ENCODE measurements at places on chromosomes 11 and 22.
A peak's percentile ranks its signal among the peaks of the same experiment; 100 is the strongest.

GRCh38 chr11:35682230-35683173 is 19.9 kb downstream of the TRIM44 start:
- DNase-seq = no peak

- DNase-seq = no peak
Observed at GRCh38 chr22:20180245-20180630, 29.4 kb upstream of the CCDC188 start.

GRCh38 chr11:131906963-131907362 is 536.5 kb downstream of the NTM start:
- DNase-seq = no peak

- peak; percentile 58 for DNase-seq
Observed at GRCh38 chr11:96388891-96389719, 607 bp downstream of the CCDC82 start.

- no peak for DNase-seq
Observed at GRCh38 chr11:129458756-129459535, 83.3 kb downstream of the BARX2 start.

- DNase-seq = no peak
Observed at GRCh38 chr11:67665541-67666302, 8.7 kb downstream of the ALDH3B2 start.

DNA sequence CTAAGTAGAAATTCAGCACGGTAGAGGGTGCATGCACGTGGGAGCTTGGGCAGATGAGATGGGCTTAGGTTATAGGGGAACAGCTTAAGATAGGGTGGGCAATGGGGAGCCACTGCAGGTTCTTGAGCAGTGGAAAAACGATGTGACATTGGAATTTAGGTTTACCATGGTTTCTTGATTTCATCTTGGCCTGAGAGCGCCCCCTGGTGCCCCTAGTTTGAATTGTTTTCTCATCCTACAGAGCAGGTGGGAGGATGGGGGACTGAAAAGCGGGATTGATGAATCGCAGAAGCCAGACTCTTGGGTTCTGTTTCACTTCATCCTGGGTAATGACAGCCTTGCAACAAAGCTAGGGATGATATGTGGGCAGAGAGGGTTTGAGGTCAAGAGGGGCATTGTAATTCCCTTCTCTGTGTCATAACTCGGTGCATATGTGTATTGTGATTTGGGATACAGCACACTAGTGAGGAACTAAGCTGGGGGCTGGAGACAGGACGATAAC is 6.7 kb upstream of the MCAM start:
- peak; percentile 59 for DNase-seq

GRCh38 chr22:30025221-30025620 is 55.0 kb upstream of the HORMAD2 start:
- no peak for DNase-seq

DNA sequence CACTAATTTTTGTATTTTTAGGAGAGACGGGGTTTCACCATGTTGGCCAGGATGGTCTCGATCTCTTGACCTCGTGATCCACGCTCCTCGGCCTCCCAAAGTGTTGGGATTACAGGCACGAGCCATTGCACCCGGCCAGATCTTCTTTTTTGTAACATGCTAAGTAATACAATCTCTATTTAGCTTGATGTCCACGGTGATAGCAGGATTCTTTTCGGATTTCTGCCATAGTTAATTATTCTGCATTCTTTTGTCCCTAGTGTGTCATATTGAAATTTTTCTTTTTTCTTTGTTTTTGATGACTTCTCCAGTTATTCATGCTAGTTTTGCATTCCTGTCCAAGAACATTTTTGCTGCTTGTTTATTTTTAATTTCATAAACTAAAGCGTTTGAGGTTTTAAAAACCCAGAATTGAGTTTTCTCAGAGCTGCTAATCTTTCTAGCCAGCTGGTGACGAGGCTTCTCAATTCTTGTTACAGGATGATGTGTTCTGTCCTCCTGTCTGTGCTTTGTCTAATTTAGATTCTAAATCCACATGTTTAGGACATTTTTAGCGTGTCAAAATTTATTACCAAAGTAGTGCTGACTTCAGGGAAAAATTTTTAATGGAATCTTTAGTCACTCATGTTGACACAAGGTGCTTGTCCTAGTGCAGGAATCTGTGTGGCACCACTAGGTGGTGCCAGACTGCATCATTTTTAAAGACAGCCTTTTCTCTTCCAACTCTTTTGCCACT is 21.8 kb downstream of the NF2 start:
- peak; percentile 27 for DNase-seq

GRCh38 chr22:49975543-49976389 is 15.2 kb downstream of the PIM3 start:
- no peak for DNase-seq

Measured in HTR-8/SVneo (cell line).